ENCODE measurements at places on chromosomes 1 and 21.

- DNase-seq: no peak
Observed at GRCh38 chr1:64750875-64751274, 6.0 kb downstream of the RAVER2 start.

- no peak for DNase-seq
Observed at GRCh38 chr1:63135801-63136200, 186.6 kb upstream of the FOXD3 start.

DNA sequence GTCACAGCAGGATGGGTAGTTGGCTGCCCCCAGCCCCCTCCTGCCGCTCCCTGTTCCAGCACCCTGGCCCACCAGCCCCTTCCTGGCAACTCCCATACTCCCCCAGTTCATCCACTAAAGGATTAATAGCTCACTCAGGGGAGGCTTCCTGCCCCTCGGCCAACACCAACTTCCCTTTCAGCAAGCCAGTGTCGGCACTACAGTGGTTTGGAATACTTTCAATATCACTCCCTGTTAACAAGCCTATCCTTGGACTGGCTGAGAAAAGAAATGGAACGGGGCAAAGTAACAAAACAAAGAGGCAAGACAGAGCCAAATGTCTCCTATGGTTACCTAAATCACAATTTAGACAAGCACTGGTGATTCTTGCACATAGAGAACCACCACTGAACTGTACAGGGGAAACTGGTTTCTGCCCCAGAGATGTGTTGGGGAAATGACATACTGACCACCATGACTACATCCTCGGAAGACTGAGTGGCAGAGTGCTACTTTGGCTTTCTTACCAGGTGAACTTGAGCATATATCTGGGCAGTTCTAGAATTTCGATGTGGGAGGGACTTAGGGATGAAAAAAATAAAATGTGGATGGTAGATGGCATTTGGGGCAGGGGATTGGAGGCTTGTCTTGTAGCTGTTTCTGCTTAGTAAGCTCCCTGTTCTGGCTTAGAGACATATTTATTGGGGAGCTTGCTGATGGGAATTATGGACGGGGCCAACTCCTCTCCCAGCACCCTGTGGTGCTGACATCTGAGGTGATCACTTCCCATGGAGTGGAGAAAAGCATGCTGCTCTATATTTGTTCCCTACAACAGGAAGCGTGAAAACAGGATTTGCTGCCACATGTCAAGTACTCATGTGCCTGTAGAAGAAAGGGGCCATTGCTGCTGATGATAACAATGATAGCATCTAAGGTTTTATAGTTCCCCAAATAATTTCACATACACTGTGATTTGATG is 7.1 kb upstream of the CAPN2 start:
- no peak for DNase-seq

- no peak for DNase-seq
Observed at GRCh38 chr21:35256468-35256988, 207.4 kb upstream of the RUNX1 start.

GRCh38 chr1:172969611-172970010 is 81.1 kb downstream of the TNFSF18 start:
- no peak for DNase-seq

- no peak for DNase-seq
Observed at GRCh38 chr1:243269461-243269801, 13.6 kb downstream of the SDCCAG8 start.

DNA sequence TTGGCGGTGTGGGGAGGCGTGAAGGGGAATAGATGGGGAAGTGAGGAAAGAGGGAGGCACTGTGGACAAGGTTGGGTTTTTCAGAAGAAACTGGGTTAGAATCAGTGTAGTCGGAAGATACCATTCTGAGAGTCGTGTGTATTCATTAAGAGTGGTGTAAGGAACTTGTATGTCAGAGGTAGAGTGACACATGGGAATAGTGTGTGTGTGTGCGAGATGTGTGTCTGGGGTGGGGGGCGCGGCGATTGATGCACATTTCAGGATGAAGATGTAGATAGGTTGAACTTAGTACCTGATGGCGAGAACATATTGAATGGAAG is 878 bp downstream of the SMG7 start:
- no peak for DNase-seq

DNA sequence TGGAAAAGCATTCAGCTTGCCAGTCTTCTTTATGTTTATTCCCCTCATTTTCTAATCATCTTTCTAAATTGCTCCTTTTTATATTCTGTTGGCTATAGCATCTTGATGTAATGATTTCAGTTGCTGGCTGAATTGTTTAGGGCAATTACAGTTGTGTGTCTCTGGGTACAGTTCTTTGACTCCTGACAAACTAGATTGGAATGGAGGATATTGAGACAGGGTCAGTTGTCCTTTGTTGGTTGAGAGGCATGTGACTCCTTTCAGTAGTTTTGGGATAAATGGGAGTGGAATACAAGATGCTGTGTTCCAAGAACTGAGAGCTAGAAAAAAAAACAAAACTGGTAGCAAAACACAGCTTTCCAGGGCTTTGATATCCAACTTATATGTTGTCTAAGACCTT is 1.5 kb downstream of the CENPF start:
- DNase-seq: no peak

DNA sequence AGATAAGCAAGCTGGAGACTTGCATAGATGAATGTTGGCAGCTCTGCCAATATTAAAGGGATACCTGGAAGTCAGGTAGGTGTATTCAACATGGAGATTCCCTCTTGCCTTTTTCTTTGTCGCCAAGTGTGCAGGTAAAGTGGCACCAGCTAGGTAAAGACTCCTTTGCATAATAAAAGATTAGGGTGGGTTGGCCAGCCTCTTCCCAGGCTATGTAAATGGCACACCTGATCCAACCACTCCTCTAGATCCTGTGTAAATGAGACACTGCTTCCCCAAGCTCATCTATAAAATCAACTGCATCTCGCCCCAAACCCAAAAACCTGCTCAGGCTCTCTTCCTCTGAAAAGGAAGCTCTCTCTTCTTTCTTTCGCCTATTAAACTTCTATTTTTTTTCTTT is 100.8 kb upstream of the DSCAM start:
- DNase-seq: no peak
